Daoy (cell line): ENCODE measurements at places on chromosomes 7 and 10. TPM values are rescaled to one million over a fixed set of nuclear protein-coding genes. Genes with fewer than 3 reads are reported as not detected.
A peak's percentile ranks its signal among the peaks of the same experiment; 100 is the strongest.

DNA sequence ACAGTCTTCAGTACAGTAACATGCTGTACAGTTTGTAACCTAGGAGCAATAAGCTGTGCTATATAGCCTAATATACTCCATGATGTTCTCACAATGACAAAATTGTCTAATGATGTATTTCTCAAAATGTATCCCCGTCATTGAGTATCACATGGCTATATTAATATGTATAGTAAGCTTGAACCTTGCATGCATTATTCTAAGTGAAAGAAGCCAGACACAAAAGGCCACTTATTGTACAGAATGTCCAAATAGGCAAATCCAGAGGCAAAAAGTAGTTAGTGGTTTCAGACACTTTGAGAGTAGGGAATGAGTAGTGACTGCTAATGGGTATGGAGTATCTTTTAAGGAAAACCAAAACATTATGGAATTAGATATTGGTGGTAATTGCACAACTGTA lies 545.1 kb downstream of the ATRNL1 start:
- DNase-seq, result no peak

AMZ1 gene
- total RNA-seq, result 0.29 TPM in 1 of 2 replicates, not detected in the other

DNA sequence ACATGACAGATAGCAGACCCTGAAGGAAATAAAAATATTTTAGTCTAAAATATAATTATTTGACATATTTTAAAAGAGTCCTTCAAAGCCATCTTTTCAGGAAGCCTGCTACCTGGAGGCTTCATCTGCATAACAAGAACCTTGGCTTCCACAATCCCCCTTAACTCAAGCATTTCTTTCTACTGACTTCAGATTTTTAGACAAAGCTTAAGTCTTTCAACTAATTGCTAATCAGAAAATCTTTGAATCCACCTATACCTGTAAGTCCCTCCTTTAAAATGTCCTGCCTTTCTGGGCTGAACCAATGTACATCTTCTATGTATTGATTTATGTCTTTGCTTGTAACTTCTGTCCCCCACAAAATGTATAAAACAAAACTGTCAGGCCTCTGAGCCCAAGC lies 23.5 kb upstream of the PRF1 start:
- DNase-seq, result no peak

DNA sequence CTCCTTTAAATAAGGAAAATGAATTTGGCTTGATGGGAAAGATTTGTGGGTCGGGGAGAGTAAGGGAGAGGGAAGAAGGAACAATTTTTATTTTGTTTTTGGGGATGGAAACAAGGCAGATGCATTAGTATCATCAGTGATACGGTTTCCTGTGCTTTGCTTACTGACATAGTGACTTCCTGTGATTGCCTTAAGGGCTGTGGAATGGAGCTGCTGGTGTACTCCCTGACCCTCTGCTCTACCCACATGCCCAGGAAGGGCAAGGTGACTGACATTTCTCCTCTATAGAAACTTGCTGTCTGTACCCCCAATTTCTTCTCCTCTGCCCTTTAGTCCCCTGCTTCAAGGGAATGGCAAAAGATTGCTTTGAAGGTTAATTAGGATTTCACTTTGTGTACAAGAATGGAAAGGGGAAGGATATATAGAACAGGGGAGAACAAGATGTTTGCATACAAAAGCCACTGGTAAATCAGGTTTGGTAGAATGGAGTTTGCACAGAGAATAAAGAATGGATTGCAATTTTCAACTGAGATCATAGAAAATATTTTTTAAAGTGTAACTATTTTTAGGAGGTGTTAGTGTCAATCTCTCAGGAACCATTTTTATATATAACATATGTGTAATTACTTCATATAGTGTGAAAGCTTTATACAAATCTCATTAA lies 129.0 kb upstream of the AGR3 start:
- no peak for DNase-seq

- peak; percentile 96 for DNase-seq
These were observed 6.0 kb upstream of the FAM170B start for GRCh38 chr10:49139846-49140195.

DNA sequence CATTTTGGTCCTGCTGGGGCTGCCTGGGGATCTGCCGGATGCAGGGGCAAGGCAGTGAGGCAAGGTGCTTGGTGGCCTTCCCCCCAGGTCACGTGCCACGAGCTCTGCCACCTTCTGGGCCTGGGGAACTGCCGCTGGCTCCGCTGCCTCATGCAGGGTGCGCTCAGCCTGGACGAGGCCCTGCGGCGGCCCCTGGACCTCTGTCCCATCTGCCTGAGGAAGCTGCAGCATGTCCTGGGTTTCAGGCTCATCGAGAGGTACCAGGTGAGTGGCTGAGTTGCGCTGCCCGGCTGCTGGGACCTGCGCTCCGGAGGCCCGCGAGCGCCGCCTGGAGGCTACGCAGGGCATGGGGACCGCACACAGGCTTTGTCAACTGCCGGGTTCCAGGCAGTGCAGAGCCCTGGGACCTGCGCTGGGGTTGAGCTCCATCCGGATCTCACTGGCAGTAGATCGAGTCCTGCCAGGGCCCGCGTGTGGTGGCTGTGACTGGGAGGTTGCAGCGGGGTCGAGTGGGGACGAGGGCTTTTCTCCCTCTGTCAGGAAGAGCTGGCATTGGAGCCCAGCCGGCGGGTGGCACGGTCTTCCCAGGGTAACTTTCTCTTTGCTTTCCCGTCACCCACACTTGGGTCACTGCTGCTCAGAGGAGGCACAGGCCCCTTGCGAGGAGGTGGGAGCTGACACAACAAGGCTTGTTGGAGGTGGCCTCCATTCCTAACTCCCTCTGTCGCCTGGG lies 21.7 kb downstream of the AMZ1 start:
- DNase-seq, result peak; percentile 80

DNA sequence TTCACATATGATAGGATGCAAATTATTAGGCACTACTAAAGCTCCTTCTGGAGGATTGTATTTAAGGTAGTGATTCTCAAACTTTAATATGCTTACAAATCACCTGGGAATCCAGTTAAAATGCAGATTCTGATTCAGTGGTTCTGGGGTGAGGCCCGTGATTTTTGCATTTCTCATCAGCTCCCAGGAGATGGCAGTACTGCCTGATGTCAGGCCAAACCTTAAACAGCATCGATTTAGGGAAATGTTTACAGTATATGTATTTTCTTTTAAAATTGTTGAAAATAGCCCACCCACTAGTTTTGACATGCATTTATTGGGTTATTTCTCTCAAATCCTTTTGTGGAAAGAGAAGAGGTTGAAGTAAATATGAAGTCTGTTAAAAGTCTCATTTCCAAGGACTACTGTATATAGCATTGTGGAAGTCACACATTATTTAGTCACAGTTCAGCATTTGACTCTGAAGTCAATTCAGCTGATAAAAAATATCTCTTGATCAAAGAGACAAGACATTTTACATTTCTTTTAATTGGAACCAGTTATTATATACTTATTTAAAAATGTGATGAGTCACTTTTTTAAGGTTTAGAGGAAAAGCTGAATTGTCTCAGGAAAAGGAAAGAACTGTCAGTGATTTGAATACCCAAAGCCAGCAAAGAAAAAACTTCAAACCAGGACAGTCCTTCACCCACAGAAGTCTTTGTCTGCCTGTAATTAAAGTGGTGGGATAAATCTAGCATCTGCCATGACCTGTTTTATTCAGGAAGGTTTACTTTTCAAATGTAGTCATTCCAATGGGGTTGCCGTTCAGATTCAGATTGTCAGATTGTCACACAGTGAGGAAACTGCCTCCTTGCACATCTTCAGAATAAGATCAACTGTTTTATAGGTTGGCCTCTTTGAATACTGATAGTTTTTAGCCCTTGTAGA lies 21.1 kb upstream of the HBP1 start:
- DNase-seq, result peak; percentile 58

- DNase-seq, result no peak
These were observed 9.9 kb upstream of the DPYSL4 start for GRCh38 chr10:132176623-132177500.

LRRD1 gene
- 0.17 TPM in 1 of 2 replicates, not detected in the other for total RNA-seq

- peak; percentile 13 for DNase-seq
These were observed 663.2 kb upstream of the ANKRD30A start for GRCh38 chr10:36462194-36462593.

DNA sequence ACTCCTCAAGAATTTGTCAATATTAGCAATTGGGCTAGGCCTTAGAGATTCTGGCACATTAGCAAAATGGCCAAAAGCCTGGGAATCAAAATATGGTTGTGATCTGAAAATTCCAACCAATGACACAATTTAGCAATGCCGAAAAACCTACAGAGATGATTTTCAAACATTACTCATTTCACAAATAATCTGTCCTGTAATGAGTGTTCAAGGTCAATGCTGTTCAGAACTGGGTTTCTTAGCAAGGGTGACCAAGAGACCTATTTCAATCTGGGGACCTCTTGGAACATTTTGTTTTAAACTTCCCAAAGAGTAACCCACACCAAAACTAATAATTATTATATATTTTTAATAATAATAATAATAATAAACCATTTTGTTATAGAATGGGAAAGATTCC lies 24.1 kb downstream of the ELMO1 start:
- DNase-seq, result no peak

DNA sequence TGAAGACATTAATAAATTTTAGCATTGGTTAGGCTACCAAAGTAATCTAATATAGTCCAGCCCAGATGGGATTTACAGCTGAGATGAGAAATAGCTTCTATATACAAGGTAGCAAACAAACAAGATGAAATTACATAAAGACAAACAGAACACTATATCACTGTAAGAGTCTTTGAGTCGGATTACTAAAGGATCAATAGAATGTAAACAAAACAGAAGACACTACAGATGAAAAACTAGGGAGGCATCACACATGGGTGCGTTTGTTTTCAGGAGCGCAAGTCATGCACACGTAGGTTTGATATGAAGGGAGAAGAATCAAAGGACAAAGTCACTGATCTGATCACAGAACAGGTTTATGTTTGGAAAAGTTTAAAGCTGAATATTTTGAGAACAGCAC lies 26.5 kb downstream of the MPP7 start:
- DNase-seq, result no peak

GRID1 gene
- total RNA-seq, result not detected in 2 replicates

DNA sequence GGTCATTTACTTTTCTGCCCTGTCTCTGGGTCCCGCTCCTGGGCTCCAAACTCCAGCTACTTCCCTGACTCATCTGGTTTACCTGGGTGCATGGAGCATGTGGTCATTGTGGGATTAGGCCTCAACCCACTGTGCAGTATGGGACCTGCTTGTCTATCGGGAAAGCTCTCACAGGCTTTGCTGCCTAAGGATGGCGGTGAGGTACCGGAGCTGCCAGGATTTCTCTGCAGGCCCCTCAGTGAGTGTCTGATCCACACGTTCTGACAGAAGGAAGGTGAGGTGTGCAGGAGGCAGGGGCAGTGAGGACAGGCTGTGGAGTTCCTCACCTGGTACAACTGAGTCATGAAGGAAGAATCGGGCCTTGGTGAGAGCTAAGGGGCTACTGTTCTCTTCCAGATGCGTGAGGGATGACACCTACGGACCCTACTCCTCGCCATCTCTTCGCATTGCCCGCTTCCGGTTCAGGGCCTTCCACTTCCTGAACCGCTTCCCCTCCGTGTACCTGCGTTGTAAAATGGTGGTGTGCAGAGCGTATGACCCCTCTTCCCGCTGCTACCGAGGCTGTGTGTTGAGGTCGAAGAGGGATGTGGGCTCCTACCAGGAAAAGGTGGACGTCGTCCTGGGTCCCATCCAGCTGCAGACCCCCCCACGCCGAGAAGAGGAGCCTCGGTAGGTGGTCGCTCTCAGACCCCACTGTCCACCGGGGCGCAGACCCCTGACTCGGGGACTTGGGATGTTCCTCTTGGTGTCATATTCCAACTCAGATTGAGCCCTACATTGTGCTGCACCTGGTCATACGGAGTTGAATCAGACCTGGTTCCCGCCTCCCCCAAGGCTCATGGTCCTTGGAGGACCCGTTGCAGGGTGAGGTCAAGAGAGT lies 56.7 kb downstream of the C10orf120 start:
- DNase-seq, result no peak

- DNase-seq, result no peak
These were observed 312.0 kb downstream of the WDR37 start for GRCh38 chr10:1367938-1368841.

DNA sequence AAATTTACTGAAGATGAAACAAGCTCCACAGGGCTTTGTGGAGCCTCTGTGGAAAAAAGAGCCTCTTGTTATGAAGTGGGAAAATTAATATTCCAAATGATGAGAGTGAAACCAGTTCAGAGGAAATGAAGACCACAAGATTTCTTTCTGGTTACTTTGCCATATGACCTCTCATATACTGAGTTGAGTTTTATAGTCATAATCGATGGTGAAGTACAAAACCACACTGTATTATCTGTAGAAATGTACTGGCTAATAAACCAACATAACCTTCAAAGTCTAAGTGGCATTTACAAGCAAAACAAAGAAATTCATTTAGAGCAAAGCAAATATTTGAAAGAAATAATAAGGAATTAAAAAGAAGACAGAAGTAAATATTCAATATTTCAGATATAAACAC lies 662.6 kb upstream of the ZWINT start:
- DNase-seq, result no peak

FBXL13 gene
- total RNA-seq, result 3.1 and 8.3 TPM in 2 replicates

- no peak for DNase-seq
These were observed 6.8 kb downstream of the BRI3 start for GRCh38 chr7:98288064-98288823.

DNA sequence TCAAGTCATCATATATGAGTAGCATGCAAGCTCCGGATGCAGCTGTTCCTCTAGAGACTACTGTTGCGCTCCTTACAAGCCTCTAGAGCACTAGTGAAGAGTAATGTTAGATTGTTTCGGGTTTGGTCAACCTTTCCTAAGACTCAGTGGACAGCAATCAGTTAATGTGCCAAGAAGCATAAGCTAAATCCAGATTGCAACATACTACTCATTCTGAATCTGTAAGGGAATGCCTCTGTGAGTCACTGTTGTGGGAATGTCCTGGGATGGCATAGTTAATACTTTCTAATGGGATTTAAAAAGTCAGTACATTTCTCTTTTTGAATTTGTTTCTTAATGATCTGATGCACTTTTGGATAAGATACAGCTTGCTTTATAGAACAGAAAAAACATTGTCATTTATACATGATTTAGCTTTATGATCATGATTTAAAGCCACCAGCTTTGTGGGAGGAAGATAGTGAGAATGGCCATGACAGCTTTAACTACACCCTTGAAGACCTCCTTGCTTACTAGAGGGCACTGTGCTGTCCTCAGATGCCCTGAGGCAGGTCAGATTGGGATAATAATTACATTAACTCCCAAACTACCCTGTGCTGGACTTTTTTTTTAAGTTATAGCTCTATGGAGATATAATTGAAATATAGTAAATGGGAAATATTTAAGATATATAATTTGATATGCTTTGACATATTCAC lies 138.4 kb downstream of the SDK1 start:
- DNase-seq, result peak; percentile 87

- peak; percentile 13 for DNase-seq
These were observed 247.3 kb upstream of the HPS1 start for GRCh38 chr10:98694014-98694413.

DNA sequence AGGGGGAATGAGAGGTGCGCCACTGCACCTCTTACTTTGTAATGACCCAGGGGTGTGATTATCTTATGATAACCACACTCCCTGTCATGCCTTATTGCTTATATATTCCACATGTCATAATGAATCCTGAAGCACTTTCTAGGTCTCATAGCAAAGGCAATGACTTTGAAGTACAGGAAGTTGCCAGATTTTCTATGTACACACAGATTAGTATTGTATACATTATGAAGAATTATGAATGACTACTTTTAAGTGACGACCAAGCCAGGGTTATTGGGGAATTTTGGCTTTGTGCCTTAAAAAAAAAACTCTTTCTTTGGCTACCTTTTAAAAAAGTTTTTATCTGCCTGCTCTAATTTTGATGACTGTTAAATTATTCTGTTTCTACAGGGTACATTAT lies 269.6 kb downstream of the MDFIC start:
- no peak for DNase-seq
